ENCODE measurements at places on chromosomes 2 and 18.

GRCh38 chr2:9234680-9235146 is 28.1 kb downstream of the ASAP2 start:
- DNase-seq, result no peak

- DNase-seq, result no peak
These were observed 64.8 kb upstream of the RALBP1 start for GRCh38 chr18:9410515-9410914.

DNA sequence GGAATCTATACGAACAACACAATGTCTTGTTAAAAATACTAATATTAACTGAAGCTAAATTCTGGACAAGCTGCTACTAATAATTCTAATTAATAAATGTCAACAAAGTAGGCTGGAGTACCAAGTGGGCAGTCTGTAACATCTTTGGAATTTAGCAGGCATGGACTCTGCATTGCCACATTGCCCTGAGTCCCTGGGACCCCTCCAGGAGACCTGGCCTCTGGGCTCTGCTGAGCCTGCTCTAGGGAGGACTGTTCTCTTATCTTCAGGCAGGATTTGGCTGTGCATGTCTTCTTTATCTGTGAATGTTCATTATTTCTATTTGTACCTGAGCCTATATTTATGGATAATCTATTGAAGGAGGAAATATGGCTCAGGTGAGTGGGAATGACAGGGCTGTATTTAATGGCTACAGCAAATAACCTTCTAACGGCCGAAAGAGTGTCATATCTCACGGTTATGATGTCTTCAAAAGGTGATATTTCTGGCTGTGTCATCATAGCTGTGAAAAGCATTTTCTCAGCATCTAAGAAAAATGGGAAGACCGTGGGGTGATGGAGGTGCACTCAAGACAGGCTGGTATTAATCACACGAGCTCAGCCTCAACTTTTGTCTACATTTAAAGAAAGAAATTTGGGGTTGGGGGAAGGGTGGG is 28.6 kb upstream of the SETBP1 start:
- DNase-seq, result no peak

GRCh38 chr2:30636311-30636710 is 170.9 kb downstream of the CAPN13 start:
- no peak for DNase-seq

GRCh38 chr2:35820391-35820790 is 535.2 kb upstream of the CRIM1 start:
- no peak for DNase-seq

GRCh38 chr18:33833842-33834241 is 255.8 kb downstream of the ASXL3 start:
- DNase-seq, result no peak

DNA sequence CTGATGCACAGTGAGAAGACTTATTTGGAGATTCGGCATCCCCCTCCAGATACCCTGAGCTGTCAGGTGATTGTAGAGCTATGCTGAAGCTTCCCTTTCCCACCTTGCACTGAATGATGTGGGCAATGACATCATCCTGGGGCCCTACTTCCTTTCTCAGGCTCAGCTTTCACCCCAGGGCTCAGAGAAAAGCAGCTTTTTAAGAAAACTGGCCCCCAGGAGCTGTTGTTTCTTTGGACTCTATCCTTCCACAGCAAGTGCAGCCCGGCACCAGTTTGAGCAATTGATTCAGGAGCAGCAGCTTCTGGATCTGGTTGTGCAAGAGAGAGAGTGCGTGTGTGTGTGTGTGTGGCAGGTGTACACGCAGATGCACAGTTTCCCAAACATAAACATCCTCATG is 251.3 kb downstream of the ANAPC1 start:
- no peak for DNase-seq

GRCh38 chr2:160269803-160270570 is 69.9 kb upstream of the ITGB6 start:
- DNase-seq, result peak; percentile 82

Data from erythroblast (primary cell).